ENCODE measurements at places on chromosomes 5 and 9.
A peak's percentile ranks its signal among the peaks of the same experiment; 100 is the strongest.

DNA sequence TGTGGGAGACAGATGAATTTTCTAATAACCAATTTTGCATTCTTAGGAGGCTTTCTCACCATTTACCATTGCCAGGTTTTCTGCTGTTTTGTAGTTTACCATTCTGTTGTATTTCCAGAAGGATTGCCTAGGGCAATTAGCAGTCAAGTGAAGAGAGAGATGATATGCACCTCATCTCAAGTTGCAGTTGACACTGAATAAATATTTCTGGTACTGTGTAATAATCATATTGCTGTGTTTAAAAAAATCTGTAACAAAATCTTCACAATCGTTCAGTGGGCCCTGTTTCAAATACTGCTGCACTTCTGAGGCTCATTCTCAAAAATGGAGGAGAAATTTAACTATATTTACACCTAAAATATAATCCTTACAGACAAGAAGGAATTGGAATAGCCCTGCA, 706.1 kb upstream of the PTPRD start:
- no peak for DNase-seq

DNA sequence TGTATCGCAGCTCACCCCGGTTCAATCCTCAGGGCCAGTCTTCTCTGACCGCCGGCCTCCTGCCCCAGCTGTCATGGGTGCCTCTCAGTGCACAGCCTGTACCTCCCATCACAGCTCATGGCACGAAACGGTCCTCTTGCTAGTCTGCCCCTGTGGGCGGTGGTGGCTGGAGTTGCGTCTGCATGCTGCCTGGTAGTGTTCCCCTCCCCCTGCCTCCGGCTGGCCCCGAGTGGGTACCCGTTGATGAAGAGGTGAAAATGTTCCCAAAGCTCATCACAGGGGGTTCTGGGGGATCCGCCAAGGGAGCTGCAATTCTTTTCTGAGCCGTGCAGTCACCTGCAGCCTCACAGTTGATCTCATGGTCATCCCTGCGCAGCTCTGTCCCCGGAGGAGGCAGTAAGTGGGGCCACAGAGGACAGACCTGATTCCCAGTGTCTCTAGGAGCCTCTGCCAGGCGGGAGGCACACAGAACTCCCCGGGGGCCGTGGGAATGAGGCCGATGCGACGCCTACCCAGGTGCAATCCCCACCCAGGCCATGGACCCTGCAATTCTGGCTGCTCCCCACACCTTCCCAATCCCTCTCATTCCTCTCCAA, 34.7 kb upstream of the FIBCD1 start:
- no peak for DNase-seq

- DNase-seq, result no peak
Measured at GRCh38 chr5:111228520-111229220, 4.5 kb downstream of the CAMK4 start.

DNA sequence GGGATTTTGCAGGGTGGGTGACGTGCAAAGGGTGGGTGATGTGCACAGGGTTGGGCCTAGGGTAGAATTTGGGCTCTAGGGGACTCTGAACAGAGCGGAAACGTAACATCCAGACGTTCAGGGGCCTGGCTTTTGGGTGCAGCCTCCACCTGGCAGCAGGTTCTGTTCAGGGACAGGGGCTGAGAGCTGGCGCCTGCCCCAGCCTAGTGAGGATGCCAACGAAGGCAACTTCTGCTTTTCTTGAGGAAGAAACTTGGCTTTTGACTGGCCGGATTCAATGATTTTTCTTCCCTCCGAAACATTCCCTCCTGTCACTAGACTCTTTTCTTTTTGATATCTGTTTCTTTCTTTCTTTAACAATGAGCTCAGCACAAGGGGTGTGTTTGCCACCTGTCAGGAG, 38.6 kb upstream of the SLC6A19 start:
- DNase-seq, result no peak

- DNase-seq, result no peak
Measured at GRCh38 chr9:35108946-35109575, 6.1 kb upstream of the STOML2 start.

- no peak for DNase-seq
Measured at GRCh38 chr9:27441741-27442070, 82.4 kb upstream of the IFNK start.

DNA sequence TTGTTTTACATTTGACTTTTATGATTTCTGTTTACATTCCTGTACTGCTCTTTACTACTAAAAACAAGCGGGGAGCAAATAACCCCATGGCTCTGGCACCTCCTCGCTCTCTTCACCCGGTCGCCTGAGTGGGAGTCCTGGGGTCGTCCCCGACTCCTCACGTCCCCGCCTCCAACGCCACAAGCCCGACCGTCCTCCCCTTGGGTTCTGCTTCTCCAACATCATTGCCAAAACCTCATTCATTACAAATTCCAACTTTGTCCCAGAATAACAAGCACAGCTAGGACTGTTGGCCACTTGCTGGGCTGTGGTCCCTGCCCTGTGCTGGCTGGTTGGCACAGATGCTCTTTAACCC, 35.1 kb downstream of the MRPL36 start:
- no peak for DNase-seq

DNA sequence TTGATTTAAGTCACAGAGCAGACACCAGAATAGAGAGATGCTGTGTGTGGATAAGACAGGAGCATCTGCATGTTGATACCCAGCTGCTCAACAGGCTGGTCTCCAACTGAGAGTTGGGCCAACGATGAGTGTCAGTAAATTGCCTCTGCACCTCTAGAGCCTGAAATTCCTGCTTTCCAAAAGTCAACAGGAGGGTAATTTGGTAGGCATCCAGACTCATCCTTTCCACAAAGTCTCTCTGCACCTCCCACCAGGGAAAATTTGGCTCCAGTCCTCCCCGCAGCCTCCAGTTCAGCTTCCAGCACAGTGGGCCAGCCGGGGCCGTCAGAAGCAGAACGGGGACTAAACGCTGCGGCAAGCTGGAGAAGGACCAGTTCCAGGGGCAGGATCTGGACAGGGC, 136.9 kb downstream of the RFK start:
- DNase-seq, result no peak

- no peak for DNase-seq
Measured at GRCh38 chr5:2186472-2187015, 303.8 kb upstream of the IRX4 start.

- no peak for DNase-seq
Measured at GRCh38 chr9:79731171-79731890, 159.6 kb downstream of the TLE4 start.

DNA sequence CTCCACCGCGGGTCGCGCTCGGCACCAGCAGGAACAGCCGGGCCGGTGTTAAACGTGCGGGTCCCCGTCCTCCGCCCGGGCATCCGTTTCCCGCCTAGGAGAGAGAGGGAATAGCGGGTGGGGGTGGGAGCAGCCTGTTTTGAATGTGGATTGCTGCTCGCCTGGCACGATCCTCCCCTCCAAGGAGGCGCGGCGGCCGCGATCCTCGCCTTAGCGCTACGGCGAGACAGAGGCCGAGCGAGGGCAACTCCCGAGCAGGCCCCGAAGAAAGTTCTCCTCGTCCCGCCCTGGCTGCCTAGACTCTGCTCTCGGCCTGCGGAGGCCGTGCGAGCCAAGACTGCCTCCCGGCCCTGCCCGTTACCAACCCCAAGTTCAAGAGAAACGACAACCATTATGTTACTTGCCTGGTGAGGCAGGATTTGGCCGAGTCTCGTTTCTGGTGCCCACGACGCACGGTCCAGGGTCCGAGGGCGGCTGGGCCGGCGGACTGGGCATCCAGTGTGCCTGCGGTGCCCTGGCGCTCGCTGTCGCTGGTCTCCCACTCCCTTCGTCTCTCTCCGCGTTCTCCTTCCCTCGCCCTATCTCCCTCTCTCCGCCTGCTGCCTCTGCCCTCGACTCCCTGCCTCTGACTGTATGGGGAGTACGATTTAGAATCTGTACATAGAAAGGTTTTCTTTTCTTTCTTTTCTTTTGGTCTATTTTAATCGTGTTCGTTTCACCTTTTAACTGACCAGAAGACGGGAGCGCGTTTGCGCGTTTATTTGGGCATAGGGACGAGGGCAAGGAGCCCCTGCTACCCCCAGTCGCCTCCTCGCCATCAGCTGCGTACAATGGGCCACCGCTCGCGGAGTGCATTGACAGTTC, 724 bp downstream of the NR2F1-AS1 start:
- no peak for DNase-seq

DNA sequence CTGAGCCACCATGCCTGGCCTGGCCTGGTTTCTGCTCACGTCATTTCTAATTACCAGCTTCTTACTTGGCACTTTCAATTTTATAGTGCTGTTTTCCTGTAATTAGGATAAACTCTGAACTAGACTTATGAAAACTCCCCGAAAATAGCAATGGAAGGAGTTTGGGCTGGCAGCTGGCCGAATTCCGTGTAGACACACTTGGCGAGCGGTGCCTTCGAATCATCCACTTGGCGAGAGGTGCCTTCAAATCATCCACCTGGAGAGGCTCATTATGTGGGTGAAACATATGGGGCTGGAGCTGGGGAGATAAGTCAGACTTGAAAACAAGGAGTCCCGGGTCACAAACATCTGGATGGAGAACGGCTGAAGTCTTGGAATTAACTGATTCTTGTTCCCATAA, 203.7 kb downstream of the ROR2 start:
- DNase-seq, result no peak

GRCh38 chr9:128339761-128340690, at the start of gene SLC27A4:
Gene SLC27A4, plus strand, starts transcription at chr9:128340527. Its CDS starts 2,606 bp downstream, at chr9:128343133.
- DNase-seq, result peak; percentile 88

- no peak for DNase-seq
Measured at GRCh38 chr9:125176636-125177035, 13.0 kb downstream of the PPP6C start.

- DNase-seq, result no peak
Measured at GRCh38 chr9:24502206-24502937, 43.3 kb downstream of the IZUMO3 start.

DNA sequence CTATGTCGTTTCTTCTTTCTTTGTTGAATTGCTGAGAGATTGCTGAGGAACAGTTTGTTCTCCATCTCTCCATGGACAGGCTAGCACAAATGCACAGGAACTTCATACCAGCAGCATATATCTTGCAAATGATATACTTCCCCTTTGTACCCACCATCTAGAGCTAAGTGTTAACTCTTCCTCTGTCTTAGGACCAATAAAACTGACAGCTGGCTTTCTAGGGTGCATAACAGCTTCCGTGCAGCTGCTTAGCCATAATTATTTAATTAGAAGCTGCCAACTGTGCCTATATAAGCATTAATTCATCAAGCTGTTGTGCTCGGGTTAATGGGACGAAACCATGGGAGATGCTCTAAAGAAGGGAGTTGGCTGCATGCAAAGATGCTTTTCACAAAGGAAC, 38.7 kb downstream of the KCTD16 start:
- DNase-seq, result no peak

DNA sequence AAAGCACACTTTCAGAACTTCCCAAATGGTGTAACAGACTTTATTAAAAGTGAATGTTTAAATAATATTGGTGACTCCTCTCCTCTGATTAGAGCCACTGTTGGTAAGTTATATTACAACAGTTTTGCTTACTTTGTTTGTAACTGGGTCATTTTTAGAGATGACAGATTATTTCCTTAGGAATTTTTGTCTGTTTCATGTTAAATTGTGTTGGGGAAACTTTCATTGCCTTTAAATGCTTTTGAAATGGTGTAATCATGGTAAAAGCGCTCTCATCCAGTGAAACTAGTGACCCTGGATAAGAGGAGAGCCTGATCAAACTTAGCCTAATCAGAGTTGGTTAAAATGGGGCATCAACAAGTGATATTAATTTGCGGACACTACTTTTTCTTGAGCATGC, 39.4 kb downstream of the TNPO1 start:
- DNase-seq, result no peak

DNA sequence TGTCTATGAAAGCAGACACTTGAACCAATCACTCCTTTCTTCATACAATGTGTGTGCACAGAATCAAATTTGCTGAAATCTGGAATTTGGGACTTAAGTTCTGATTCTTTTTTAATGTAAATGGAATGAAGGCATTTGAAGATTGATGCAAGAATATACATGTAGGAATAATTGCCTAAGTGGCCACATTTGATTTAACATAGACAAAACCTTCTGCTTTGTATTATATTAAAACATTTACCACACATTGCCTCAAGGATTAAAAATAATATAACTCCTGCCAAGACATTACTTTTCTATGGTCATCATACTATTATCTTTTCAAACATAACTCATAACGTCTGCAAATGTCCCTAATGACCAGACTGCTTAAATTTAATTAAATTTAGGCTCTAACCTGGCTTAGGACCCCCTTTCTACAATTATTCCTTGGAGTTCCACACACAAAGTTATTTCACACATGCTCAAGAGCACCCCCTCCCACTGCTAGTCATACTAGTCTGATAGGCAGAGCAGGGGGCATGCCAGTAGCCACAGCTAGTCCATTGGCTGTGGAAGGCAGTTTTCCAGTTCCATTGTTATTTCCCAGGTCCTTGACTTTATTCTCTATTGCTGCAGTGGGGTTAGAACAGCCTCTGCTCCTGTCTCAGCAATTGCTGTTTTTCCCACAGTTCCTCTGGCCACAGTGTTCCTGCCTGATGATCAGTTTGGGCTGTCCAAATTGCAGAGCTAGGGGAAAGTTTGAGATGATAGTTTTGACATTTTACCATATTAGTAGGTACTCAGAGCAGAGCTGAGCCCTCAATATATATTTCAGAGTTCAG, 360.6 kb upstream of the GRAMD2B start:
- DNase-seq, result no peak

GRCh38 chr5:6253281-6253680, 125.1 kb downstream of the MED10 start:
- no peak for DNase-seq

GRCh38 chr9:89776795-89777525, 172.1 kb downstream of the GADD45G start:
- no peak for DNase-seq

DNA sequence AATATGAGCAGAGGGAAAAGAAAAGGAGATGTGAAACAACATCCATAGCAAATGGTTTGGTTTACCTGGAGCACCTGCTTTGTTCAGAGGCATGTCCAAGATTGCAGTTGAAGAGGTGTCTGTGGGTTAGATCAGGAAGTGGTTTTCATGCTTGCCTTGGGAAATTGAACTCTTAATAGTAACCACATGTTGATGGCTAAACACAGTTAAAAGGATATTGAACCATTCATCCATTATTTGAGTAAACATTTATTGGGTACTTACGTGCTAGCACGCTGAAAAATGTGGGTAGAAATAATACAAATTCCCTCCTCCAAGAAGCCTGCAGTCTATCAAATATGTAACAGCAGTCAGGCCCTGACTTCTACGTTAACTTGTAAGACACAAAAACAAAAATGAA, 235.7 kb upstream of the TNC start:
- no peak for DNase-seq

DNA sequence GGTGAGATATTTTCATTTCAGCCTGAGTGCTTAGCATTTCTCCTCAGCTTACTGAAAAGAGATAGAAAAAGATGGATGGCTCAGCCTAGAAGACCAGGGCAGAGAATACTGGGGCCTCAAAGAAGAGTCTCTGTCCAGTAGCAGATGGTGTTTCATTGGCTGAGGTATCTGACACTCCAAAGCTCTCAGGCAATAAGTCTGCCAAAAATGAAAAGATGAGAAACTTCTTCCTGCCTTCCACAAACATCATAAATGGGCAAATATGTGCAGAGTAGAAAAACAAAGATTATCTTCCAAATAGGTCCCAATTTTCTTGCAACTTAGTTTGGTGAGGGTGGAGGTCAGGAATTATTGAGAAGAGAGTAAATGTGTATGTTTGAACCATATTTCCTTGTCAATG, 87.4 kb upstream of the ICE1 start:
- DNase-seq, result no peak
